ENCODE measurements at places on chromosomes 13 and 19.

GRCh38 chr13:35475960-35476943, at the start of gene MAB21L1:
Gene MAB21L1 (minus strand): TSS chr13:35476689. CDS start chr13:35476138, 551 bp downstream.
- DNase-seq = no peak

DNA sequence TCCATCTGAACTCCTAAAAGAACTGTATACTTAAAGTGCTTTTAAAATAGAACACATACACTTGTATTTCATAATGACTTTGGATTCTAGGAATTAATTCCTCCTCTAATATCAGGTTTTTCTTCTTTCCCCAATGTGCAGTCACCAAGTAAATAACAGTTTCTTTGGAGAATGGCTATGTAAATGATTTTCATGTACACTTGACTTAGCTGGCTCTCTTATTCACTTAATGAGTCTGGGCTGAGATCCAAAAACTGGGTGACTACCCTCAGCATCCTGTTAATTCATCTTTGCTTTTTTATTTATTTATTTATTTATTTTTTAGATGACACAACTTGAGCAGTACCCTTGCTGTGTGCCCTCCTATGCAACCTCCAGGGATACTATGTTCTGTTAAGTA, 1003.7 kb downstream of the SLITRK1 start:
- no peak for DNase-seq

DNA sequence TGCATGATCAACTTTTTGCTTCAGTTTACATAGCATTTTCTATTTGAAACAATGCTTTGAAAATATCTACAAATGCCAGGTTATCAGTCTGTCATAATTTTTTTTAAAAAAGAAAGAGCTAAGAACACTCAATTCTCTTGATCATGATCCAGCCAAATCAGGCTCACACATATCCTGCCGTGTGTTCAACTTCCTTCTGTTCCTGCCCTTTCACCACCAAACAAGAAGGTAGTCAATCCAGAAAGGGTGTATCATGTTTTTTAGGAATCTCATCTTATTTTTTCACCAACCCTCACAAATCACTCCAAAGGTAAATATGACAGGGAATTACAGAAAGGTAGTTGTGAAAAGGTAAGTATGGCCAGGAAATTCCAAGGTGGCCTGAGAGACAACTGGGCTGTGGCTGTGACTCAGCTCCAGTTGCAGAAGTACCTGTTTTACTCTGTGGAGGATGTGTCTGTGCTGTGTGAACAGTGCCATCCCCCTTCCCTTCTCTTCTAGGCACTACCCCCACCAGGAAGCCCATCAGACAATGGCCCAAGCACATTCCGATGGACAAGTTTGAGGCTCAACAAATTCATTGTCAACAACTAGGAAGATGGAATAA, 138.8 kb upstream of the GJB6 start:
- DNase-seq = no peak

- no peak for DNase-seq
Measured at GRCh38 chr19:57511484-57511883, 11.7 kb downstream of the ZNF773 start.

- no peak for DNase-seq
Measured at GRCh38 chr19:28697308-28697707, 515.6 kb downstream of the UQCRFS1 start.

- DNase-seq = no peak
Measured at GRCh38 chr19:13181747-13182388, 31.7 kb downstream of the IER2 start.

DNA sequence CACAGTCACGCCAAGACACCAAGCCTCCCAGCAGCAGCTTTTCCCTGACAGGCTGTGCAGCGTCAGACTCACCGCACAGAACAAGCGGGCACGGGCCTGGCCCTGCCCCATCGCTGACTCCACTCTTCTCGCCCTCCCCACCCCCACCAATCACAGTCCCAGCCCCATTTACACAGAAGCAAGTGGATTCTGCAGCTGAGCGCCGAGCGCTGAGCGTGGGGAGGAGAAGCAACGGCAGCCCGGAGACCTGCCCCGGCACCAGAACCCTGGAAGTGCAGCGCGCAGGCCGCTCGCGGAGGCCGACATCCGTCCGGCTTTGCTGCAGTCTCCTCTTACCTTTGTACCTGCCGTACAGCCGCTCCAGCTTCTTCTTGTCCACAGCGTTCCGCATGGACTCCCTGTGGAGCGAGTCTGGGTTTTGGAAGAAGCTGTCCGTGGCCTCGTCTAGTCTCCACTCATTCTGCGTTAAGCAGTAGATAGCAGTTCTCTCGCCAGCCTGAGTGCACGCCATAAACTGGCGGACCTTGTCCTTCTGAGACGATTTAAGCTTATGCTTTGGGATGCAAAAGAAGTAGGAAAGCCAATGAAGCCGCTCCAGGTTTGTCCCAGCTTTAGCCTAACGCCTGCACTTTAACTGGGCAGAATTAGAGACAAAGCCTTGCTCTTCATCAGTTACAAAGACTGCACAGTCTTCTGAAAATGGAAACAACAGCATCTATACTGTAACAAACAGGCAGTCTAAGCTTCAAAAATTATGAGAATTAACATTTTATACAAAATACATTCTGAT, 6.8 kb downstream of the DCUN1D2 start:
- DNase-seq = no peak
